ENCODE measurements at places on chromosomes 6 and 20.

- no peak for DNase-seq
Measured at GRCh38 chr6:92977018-92977417, 442.3 kb downstream of the EPHA7 start.

- no peak for DNase-seq
Measured at GRCh38 chr20:37279820-37280219, 9.6 kb upstream of the MANBAL start.

DNA sequence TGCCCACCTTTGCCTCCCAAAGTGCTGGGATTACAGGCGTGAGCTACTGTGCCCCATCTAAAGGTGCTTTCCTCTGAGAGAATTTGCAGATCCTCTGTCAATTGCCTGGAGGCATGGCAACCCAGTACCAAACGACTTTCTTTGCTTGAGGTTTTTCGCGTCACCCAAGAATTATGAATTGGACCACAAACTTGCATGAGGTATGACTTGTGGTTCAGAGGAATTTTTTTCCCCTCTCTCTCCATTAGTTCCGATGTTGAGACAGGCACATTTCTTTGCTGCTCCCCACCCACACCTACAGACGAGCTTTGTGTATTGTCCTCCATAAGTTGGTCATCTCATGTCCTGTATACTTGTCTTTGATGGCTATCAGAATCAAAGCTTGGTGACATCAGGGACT is 11.8 kb upstream of the SCAF8 start:
- DNase-seq = no peak

- DNase-seq = no peak
Measured at GRCh38 chr6:83615025-83615999, 93.6 kb downstream of the SNAP91 start.

GRCh38 chr6:87922947-87923330 is 124.7 kb upstream of the SPACA1 start:
- DNase-seq = no peak

GRCh38 chr6:119961450-119961849 is 611.9 kb upstream of the MAN1A1 start:
- no peak for DNase-seq

All from activated CD8-positive, alpha-beta memory T cell treated with anti-CD3 and anti-CD28 coated beads, Interleukin-2, amount 50 U/mL, for 4 hours (primary cell).